IgD-negative memory B cell (primary cell): ENCODE measurements at places on chromosomes 11 and 22. TPM values are rescaled to one million over a fixed set of nuclear protein-coding genes. Genes with fewer than 3 reads are reported as not detected.

RRP7A gene
- polyA plus RNA-seq = 74.7 TPM

MS4A12 gene
- polyA plus RNA-seq = not detected

NUCB2 gene
- 22.5 TPM for polyA plus RNA-seq

IL17REL gene
- polyA plus RNA-seq = not detected

FAM89B gene
- 49.0 TPM for polyA plus RNA-seq

SF3A1 gene
- polyA plus RNA-seq = 120 TPM

GRAP2 gene
- 11.8 TPM for polyA plus RNA-seq

PNPLA2 gene
- polyA plus RNA-seq = 51.1 TPM

SLC29A2 gene
- polyA plus RNA-seq = 3.0 TPM

CLMP gene
- polyA plus RNA-seq = 0.31 TPM

TREH gene
- polyA plus RNA-seq = not detected

ART1 gene
- polyA plus RNA-seq = not detected

RAB36 gene
- polyA plus RNA-seq = 1.8 TPM

ISX gene
- polyA plus RNA-seq = not detected

RASGRP2 gene
- polyA plus RNA-seq = 350 TPM
